HCT116 (cell line): ENCODE measurements at places on chromosomes 1 and 21. TPM values are rescaled to one million over a fixed set of nuclear protein-coding genes. Genes with fewer than 3 reads are reported as not detected.

Gene TMCC2
- 2.7 TPM for total RNA-seq

- H3K4me1 ChIP-seq = no peaks in the 10 kb centered on the region
- no peaks in the 10 kb centered on the region for H3K36me3 ChIP-seq
- H3K27me3 ChIP-seq = no peaks in the 10 kb centered on the region
- H3K27ac ChIP-seq = no peak overlapping the region
- H3K4me3 ChIP-seq = no peak overlapping the region
Observed at GRCh38 chr1:220775240-220775853, 11.4 kb upstream of the MTARC1 start.

DNA sequence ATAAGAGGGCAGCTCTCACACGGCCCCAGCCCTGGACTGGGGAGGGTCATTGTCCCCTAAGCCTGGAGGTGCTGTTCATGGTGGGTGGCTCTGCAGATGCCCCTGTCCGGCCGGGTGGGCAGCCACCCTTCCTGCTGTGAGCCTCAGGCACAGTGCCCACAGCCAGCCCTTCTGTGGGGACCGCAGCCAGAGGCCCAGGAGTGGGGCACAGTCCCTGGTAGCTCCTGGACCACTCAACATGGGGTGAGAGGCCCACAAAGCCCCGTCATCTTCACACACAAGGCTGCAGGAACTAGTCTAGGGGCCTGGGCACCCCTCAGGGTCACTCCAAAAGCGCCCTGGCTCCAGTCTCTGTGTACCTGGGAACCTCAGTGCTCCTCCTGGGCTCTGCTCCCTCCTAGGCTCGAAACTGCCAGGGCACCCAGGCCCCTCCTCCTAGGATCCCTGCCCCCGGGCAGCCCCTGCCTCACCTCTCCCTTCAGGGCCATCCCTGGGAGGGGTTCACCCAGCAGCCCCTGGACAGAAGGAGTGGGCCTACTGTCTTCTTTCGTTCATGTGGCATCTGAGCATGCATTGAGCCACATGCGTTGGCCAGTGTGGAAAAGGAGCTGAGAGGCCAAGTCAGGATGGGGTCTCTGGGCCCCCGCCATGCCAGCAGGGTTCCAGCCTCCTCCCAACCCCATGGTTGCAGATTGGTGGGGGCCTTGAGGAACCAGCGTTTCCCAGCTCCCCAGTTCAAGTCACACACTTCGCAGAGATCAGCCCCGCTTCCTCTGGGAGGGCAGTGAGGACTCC, 43.0 kb downstream of the WNT9A start:
- no peak overlapping the region for H3K4me3 ChIP-seq
- peaks cover 13% of the 10 kb centered on the region for H3K4me1 ChIP-seq
- no peaks in the 10 kb centered on the region for H3K36me3 ChIP-seq
- H3K27ac ChIP-seq = no peak overlapping the region
- no peaks in the 10 kb centered on the region for H3K27me3 ChIP-seq

GRCh38 chr1:116886291-116886878, 23.3 kb upstream of the PTGFRN start:
- H3K27ac ChIP-seq = no peak overlapping the region
- H3K36me3 ChIP-seq = no peaks in the 10 kb centered on the region
- H3K4me3 ChIP-seq = no peak overlapping the region

- H3K27me3 ChIP-seq = peaks cover 5% of the 10 kb centered on the region; the same call in 1 of the 2 replicates
- no peak for DNase-seq
- no peak overlapping the region for H3K4me3 ChIP-seq
- no peaks in the 10 kb centered on the region for H3K4me1 ChIP-seq
- no peak overlapping the region for H3K27ac ChIP-seq
Observed at GRCh38 chr1:206103979-206104378, 13.2 kb downstream of the AVPR1B start.
